ENCODE measurements at places on chromosomes 6 and 20.

DNA sequence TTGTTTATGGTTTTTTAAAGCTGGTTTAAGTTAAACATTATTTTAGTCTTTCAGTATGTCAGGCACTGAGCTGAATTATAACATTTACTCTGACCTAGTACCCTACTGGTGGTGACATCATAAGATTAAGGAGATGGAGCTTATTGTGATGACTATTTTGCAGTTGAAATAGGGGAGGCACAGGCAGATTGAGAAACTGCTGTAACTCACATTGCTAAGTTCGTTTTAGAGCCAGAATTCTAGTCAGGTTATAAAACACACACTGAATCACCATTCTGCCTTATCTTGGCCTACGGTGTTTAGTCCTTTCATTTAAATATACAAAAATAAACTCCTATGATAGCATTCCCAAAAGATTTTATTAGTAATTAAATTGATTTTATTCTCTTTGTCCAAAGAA, 584.1 kb downstream of the TFAP2A start:
- no peak for DNase-seq

DNA sequence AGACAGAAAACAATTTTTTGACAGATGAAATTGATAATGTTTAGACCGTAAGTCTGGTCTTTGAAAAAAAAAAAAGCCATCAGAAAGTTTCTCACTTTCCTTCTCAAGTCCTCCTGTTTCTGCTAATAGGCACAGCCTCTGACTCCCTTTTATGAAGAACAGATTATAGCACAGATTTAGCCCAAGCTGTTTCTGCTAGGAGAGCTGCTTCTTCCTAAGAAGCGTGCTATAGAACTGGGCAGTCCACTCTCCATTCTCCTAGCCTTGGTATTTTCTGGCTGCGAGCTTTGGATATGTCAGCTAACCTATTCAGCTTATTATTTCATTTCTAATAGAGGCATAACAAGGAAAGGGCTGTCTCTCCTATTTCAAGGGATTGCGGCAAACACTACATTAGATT, 112.5 kb downstream of the SGK1 start:
- no peak for DNase-seq

GRCh38 chr6:13428583-13429405, 58.6 kb downstream of the GFOD1 start:
- no peak for DNase-seq

DNA sequence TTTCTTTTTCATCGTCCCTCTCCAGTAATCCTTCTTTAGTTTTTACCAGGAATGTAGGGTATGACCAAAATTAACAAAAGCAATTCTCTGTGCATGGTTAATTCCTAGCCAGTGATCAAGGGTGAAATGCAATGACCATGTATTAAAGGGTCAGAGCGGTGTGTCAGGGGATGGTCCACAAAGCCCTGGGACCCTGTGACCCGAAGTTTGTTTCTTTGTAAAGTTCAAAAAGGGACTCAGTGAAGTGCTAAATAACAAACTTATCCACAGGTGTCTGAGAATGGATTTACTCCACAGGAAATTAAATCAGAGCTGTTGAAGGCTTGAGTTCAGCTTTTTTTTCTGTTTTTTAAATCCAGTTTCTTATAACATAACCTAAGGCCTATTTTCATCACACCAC, 375.7 kb downstream of the GJA1 start:
- no peak for DNase-seq

- DNase-seq, result no peak
Measured at GRCh38 chr20:21364413-21364812, 32.9 kb downstream of the NKX2-4 start.

Measured in fibroblast of mammary gland (primary cell).